ENCODE measurements at places on chromosomes 1 and 21.
A peak's percentile ranks its signal among the peaks of the same experiment; 100 is the strongest.

GRCh38 chr1:89381618-89382017, 17.8 kb downstream of the GBP6 start:
- no peak for DNase-seq

DNA sequence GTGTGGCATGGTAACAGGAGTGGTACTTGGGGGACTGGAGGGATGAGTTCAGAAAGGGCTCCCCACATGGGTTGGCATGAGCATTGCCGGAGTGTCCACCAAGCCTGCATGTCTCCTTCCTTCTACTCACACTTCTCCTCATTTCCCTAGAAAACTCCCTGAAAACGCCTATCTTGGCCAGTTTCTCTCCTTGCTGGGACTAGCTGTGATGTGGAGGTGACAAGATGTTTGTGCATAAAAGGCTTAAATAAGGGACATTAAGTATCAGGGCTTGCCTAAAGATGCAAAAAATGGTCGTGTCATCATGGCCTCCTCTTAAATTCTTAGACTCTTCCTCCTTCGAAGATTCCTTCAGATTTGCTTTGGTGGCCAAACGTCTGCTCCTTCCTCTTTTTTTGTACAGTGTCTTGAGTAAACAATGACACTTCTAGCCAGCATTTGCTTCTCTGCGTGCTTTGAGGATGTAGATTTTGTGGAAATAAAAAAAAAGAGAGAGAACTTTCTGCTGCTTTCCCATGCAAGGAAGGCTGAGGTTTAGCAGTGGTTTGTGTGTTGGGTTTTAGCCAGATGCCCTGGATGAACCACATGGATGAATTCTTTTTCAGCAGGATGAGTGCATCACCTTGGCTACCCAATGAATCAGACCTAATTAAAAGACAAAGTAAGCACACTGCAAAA, 239.1 kb upstream of the IRF2BP2 start:
- DNase-seq = no peak

- no peak for DNase-seq
Observed at GRCh38 chr1:153375511-153375910, at the start of gene S100A12. Gene S100A12, minus strand, starts transcription at chr1:153375621. Its CDS starts 1,029 bp downstream, at chr1:153374592.

GRCh38 chr1:47919113-47919833, 77.9 kb downstream of the TRABD2B start:
- DNase-seq = no peak

DNA sequence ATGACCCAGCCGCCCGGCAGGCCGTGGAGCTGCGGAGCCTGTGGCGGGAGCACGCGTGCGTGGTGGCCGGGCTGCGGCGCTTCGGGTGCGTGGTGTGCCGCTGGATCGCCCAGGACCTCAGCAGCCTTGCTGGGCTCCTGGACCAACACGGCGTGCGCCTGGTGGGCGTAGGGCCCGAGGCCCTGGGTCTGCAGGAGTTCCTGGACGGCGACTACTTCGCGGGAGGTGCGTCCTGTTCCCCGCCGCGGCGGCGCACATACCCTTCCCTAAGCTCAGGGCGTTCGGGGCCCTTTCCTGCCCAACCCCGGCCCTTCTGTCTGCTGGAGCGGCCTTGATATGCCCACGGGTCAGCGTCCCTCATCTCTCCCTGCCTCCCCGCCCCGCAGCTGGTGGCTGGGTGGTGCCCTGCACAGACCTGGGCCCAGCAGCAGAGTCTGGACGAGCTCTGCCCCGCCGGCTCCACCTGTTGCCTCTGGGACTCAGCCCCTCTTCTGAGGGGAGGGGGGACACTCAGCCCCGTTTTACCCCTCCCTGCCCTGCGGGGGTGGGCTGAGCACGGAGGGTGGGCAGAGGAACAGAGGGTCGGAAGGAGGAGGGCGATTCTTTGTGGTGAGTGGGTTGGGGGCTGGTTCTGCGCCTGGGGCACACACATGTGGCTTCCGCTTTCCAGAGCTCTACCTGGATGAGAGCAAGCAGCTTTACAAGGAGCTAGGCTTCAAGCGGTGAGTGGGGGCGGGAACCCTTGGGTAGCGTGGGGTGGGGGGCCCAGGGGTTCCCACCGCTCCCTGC, 688 bp downstream of the PRXL2B start:
- peak; percentile 43 for DNase-seq

GRCh38 chr21:44521301-44521927, 18.6 kb downstream of the KRTAP10-1 start:
- DNase-seq = no peak

Measured in activated CD4-positive, alpha-beta memory T cell treated with anti-CD3 and anti-CD28 coated beads, Interleukin-2, amount 10 ng/mL, durations not matched to agents 7 days and 5 days (primary cell).